Endodermal cell (in vitro differentiated cells): ENCODE measurements at places on chromosomes 6 and 20. TPM values are rescaled to one million over a fixed set of nuclear protein-coding genes. Genes with fewer than 3 reads are reported as not detected.

DNA sequence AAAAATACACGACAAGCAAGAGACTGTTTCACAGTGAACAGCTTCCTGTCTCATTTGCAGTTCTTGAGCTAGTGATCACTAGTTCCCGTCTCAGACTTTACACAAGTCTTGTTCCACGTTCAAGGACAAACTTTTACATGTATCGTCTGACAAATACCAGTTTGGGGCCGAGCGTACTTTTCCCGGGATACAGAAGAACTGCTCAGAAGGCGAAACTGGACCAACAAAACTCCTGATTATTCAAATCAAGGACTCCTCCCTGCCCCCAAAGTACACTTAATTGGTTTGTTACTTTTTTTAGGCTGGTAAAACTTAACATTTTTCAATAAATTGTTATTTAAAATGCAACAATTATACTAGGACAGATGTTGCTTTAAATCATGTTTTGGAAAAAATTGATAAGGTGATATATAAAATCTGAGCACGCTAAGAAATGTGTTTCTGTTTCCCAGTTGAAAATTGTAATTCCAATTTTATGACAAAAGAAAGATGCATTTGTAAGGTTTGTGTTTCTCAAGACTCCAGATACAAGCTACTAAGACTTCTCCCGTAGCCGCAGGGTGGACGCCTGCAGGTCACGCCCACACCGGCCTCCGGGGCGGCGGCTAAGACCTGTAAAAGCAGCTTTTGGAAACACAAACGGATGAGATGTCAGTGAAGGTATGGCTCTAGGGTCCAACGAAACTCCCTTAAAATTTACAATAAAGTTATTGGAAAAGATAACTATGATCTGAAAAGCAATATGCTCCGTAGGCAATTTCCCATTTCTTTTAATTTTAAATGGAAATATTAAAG is 16.8 kb upstream of the TCFL5 start:
- H3K27ac ChIP-seq = no peak overlapping the region
- no peaks in the 10 kb centered on the region for H3K4me1 ChIP-seq
- H3K4me3 ChIP-seq = no peak overlapping the region
- DNase-seq = peak; percentile 76

MGME1 gene
- 23.5 to 36.7 TPM (median 35.7 TPM) in 3 replicates for total RNA-seq

TRDN gene
- total RNA-seq = 136 to 213 TPM (median 138 TPM) in 3 replicates

DNA sequence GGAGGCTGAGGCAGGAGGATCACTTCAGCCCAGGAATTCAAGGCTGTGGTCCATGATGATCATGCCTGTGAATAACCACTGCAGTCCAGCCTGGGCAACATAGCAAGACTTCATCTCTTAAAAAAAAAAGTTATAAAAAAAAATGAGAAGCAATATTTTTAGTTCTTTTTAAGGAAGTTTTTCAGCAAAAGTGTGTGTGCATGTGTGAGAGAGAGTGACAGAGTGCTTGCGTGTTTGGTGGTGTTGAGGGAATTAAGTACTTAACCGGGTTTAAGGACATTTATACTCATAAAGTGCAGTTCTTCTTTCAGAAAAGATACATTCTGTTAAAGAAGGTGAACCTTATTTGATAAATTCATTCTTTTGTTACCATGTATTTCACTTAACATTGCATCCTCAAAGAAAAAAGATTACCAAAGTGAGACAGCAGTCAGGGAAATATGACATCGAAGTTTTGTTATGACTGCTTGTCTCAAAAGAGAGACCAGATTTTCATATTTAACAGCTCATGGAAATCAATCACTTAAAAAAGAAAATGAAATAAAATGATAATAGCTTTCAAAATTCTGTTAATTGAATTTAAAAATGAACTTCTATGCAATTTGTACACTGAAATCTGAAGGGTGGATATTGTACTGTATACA is 254.7 kb downstream of the ARHGAP18 start:
- H3K27ac ChIP-seq = no peak overlapping the region
- H3K4me1 ChIP-seq = no peaks in the 10 kb centered on the region
- no peak for DNase-seq
- no peaks in the 10 kb centered on the region for H3K27me3 ChIP-seq

TEAD3 gene
- 27.9 to 36.4 TPM (median 29.2 TPM) in 3 replicates for total RNA-seq

GRCh38 chr20:45289942-45290676 is 16.5 kb upstream of the RBPJL start:
- no peak overlapping the region for H3K4me3 ChIP-seq
- H3K36me3 ChIP-seq = no peaks in the 10 kb centered on the region
- H3K27me3 ChIP-seq = peaks cover 32% of the 10 kb centered on the region
- H3K27ac ChIP-seq = no peak overlapping the region
- H3K4me1 ChIP-seq = no peaks in the 10 kb centered on the region

BMP7 gene
- 43.1 and 49.6 TPM in 2 replicates for total RNA-seq

GRCh38 chr6:20608356-20608755 is 74.1 kb downstream of the CDKAL1 start:
- H3K36me3 ChIP-seq = no peaks in the 10 kb centered on the region
- peaks cover 68% of the 10 kb centered on the region for H3K27me3 ChIP-seq
- peaks cover 4% of the 10 kb centered on the region for H3K4me1 ChIP-seq

PXDC1 gene
- 3.3 TPM in 2 replicates for total RNA-seq

SYCP2L gene
- total RNA-seq = 4.2 and 4.5 TPM in 2 replicates

GID8 gene
- total RNA-seq = 45.8 to 51.5 TPM (median 51.5 TPM) in 3 replicates

- H3K4me1 ChIP-seq = peaks cover 15% of the 10 kb centered on the region
- no peak overlapping the region for H3K27ac ChIP-seq
- H3K4me3 ChIP-seq = no peak overlapping the region
- H3K27me3 ChIP-seq = no peaks in the 10 kb centered on the region
- H3K36me3 ChIP-seq = no peaks in the 10 kb centered on the region
Measured at GRCh38 chr6:108651340-108652227, 90.9 kb downstream of the FOXO3 start.

DNA sequence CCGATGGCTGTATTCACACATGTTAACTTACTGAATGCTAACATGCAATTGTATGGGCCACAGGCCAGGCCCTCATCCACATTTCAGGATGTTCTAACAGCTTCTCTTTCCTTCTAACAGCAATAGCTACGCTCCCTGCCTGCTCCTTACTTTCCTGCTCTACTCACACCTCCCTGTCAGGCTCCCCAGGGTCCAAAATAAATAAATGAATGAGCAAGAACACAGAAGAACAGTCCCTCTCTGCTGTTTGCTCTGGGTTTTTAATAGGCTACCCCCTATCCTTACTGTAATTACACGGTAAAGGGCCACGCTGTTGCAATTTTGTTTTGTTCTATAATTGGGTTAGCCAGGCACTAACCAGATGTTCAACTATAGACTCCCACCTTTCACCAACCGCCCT is 135.6 kb downstream of the GMDS start:
- H3K4me3 ChIP-seq = no peak overlapping the region
- H3K36me3 ChIP-seq = no peaks in the 10 kb centered on the region
- H3K27me3 ChIP-seq = no peaks in the 10 kb centered on the region

- no peak for DNase-seq
Measured at GRCh38 chr6:118617417-118617816, 34.0 kb downstream of the CEP85L start.

SOX18 gene
- 2.8 and 3.4 TPM in 2 replicates for total RNA-seq

PPP1R3G gene
- not detected in 2 replicates for total RNA-seq

DNA sequence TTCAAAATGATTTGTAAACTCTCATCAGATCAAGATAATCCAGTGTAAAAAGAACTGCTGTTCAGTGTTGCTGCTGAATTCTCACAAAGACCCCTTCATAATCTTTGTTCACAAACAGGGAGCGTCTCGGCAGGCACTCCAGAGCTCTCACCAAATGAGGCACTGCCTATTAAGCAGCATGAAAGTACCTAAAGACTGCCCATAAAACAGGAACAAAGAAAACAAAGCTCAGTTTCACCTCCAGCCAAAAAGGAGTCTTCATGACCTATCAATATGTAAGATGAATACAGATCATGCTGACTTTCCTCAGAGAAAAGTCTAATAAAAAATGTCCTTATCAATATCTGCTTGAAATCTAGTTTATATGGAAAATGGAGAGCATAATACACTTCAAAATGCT is 41.8 kb downstream of the GPR63 start:
- H3K4me3 ChIP-seq = no peak overlapping the region
- no peak for DNase-seq
- peak overlapping the region; percentile 37 for H3K27ac ChIP-seq
- H3K36me3 ChIP-seq = peaks cover 4% of the 10 kb centered on the region
- no peaks in the 10 kb centered on the region for H3K27me3 ChIP-seq
- H3K4me1 ChIP-seq = peaks cover 10% of the 10 kb centered on the region

GRCh38 chr20:43364001-43364400 is 93.7 kb upstream of the SRSF6 start:
- no peaks in the 10 kb centered on the region for H3K36me3 ChIP-seq
- no peak overlapping the region for H3K27ac ChIP-seq
- H3K4me3 ChIP-seq = no peak overlapping the region
- no peaks in the 10 kb centered on the region for H3K27me3 ChIP-seq

DNA sequence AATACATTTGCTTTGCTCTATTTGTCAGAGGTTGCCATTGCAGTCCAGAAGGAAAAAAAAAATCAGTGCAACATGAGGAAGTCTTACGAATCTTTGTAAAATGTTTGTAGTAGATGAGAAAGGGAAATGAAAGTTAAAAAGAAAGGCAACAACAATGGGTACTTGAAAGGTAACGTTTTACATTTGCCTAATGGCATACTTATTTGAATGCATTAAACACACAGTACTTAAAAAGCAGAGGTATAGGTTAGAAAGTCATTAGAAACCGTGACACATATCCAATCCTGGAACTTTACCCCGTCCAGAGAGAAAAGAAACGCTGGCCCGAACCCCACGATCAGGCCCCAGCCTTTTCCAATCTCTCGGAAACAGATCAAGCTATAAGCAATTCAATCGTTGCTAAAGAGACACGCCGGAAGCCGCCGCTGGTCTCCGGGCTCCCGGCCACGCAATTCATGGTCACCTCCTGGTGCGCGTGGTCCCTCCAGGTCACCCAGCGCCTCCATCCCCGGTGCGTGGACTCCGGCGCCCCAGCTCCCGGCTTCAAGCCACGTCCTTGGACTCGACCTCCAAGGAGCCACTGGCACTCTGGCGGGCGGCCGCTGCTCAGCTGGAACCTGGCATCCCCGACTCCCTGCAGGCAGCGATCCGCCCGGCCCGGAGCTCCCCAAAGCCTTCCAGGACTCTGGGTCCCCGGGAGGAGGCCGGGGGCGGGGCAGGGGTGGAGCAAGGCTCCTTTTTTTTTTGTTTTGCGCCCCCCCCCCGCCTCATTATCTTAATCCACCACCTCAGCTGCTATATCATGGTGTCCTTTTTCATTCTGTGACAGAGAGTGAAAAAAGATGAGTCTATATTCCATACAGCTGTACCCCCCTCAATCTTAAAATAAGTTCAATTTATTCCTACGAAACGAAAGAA is at the start of gene SLC18B1:
SLC18B1 (minus strand) TSS at position 687 of the 918 bp plus-strand sequence; CDS start at position 506, 181 bp downstream.
- H3K27ac ChIP-seq = no peak within 1 kb of the TSS
- H3K4me1 ChIP-seq = no peaks in the 10 kb centered on the region
- H3K36me3 ChIP-seq = no peaks in the 10 kb centered on the region
- H3K27me3 ChIP-seq = no peaks in the 10 kb centered on the region

SLC16A10 gene
- total RNA-seq = 7.4 to 9.3 TPM (median 8.7 TPM) in 3 replicates

- no peak overlapping the region for H3K27ac ChIP-seq
- no peak overlapping the region for H3K4me3 ChIP-seq
- H3K36me3 ChIP-seq = no peaks in the 10 kb centered on the region
- H3K27me3 ChIP-seq = no peaks in the 10 kb centered on the region
- no peak for DNase-seq
Measured at GRCh38 chr6:118864341-118865099, 29.4 kb upstream of the ASF1A start.

DNA sequence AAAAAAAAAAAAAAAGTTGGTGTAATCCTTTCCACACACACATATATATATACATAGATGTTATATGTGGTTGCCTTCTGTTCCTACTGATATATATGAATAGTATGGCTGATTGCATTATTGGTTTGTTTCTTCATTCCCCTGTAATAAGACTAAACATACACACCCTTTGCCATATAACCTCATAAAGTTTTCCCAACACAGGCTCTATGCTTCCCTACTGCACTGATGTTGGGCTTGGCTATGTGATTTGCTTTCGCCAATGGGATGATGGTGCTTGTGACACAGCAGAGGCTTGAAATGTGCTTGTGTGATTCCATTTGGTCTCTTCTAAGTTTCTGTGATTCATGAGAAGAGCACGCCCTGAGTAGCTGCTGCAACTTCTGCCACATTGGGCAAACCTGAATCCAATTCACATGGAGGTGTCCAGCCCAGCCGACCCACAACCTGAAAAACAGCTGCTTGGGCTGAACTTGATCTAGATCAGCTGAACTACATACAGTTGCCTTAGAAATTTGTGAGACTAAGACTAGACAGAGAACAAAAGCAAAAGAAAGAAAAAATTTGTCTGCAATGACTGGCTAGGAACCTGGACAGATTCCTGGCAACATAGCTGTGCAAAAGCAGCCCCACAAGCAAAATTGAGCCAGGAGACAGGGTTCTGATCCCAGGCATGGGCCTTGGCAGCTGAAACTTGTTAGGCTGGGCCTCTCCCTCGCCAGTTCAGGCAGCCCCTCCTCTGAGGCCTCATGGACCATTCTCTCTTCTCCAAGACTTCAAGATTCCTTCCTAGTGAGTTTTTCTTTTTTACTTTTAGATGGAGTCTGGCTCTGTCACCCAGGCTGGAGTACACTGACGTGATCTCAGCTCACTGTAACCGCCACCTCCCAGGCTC is 13.4 kb upstream of the TBC1D20 start:
- no peak overlapping the region for H3K4me3 ChIP-seq
- DNase-seq = no peak
- no peaks in the 10 kb centered on the region for H3K27me3 ChIP-seq
- H3K36me3 ChIP-seq = peaks cover 73% of the 10 kb centered on the region
- no peak overlapping the region for H3K27ac ChIP-seq

- H3K4me3 ChIP-seq = no peak overlapping the region
- no peaks in the 10 kb centered on the region for H3K36me3 ChIP-seq
- no peaks in the 10 kb centered on the region for H3K27me3 ChIP-seq
- no peak overlapping the region for H3K27ac ChIP-seq
Measured at GRCh38 chr6:100176311-100176950, 182.4 kb upstream of the MCHR2 start.

DNA sequence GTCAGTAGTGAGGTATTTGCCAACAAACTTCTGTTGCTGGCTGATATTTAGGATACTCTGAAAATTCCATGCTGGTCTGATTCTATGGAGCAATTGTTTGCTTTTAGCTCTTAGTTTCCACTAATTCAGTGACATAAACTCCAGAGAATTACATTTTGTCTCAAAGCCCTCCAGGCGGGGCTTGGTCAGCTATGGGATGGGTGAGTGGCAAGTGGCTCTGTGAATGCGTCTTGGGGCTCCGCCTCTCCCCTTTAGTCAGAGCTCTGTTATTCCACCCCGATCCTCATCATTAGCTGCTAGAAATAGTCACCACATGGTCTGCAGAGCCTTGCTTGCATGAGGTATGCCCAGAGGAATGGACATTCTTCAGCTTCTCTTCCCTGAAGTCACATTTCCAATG is 540.6 kb downstream of the QKI start:
- no peak overlapping the region for H3K27ac ChIP-seq
- DNase-seq = no peak
- H3K4me3 ChIP-seq = no peak overlapping the region
- peaks cover under 1% of the 10 kb centered on the region for H3K4me1 ChIP-seq

DNA sequence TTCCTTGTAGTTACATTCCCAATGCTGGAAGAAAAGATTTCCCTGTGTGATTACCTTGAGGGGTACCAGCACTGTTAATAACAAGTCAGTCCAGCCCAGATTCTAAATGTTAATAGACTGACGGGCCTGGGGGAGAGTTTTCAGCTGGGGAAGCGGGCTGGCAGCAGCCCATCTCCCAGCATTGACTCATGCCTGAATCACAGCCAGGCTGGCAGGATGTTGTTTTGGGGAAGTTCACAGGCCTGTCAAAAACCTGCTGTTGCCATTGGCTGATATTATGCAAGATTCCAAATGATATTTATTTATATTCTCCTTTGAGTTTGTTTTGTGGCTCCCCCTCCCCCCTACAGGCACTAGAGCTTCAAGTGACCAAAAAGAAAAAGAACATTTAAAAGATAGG is 213.9 kb upstream of the CNR1 start:
- H3K27me3 ChIP-seq = no peaks in the 10 kb centered on the region
- H3K27ac ChIP-seq = peak overlapping the region; percentile 54
- peaks cover 19% of the 10 kb centered on the region for H3K4me1 ChIP-seq
- H3K36me3 ChIP-seq = no peaks in the 10 kb centered on the region
- H3K4me3 ChIP-seq = no peak overlapping the region
